ENCODE measurements at places on chromosomes 13 and 19. TPM values are rescaled to one million over a fixed set of nuclear protein-coding genes. Genes with fewer than 3 reads are reported as not detected.

The C1QTNF9B gene
- total RNA-seq: 0.33 TPM

The CYP2F1 gene
- total RNA-seq: not detected

The ZNF582 gene
- total RNA-seq: 10.1 TPM

The SULT2A1 gene
- not detected for total RNA-seq

The CRYL1 gene
- total RNA-seq: 41.6 TPM

The IGLON5 gene
- total RNA-seq: 12.6 TPM

The FXYD3 gene
- total RNA-seq: not detected

The SH2D3A gene
- 1.6 TPM for total RNA-seq

The NFIC gene
- 46.1 TPM for total RNA-seq

The PRODH2 gene
- not detected for total RNA-seq

The ZNF667 gene
- total RNA-seq: 3.5 TPM

DNA sequence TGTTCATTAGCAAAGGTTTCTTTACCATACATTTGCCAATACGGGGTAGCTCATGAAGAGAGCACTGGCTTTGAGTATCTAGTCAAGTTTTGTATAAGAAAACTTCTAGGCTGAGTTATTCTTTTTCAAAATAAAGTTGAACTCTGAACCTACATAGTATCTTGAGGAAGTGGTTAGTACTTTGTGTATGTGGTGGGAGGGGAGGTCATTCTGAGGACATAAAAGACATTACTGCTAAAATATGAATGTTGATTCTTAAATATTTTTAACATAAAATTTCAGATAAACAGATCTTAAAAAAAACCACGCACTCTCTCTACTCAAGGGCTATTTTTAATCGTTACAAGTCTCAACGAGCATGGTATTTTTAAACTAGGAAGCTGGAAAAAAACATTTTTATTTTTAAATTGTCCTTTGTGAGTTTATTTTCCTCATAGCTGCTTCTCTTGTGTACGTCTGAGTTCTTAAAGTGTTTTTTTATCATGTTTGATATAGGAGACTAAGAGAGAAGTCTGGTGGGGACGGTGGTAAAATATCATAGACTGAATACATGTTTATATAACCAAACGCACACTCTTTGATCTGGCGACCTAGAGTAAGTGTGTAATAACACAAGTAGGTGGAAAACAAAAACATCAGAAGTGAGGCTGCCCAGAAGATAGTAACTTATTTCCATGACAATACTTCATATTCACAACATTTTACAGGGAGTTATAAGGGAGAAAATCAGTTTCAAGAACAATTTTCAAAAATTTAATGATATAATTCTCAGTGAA lies 118.0 kb upstream of the POSTN start:
- peak; percentile 85 for DNase-seq
- no peak overlapping the region for H3K4me3 ChIP-seq

DNA sequence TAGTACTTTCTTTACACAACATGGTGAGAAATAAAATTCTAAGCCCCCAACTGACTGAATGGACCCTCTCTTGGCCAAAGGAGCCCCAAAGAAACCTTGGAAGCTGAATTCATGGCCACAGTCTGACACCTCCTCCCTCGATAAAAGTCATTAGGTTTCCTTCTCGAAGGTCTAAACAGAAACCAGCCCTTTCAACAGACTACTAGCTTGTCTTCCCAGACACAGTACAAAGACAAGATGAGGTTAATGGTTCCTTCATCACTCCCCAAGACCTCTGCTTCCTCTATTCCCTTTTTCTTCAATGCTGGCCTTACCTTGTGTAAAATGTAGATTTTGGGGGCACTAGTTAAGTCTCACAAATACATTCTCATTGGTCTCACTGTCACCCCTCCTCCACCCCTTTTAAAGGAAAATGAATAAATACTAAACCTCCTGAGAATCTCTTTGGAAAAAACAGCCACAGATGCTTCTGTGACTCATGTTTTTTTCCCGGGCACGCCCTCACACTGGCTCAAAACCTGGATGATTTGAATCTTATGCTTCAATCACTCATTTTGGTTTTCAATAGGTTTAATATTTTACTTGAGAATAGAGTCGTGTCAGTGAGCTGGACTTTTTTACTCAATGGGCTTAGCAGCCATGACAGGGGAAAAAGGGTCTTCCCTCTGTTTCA lies 65.8 kb upstream of the MED4 start:
- H3K27ac ChIP-seq: no peak overlapping the region
- no peaks in the 10 kb centered on the region for H3K27me3 ChIP-seq
- no peak overlapping the region for H3K4me3 ChIP-seq
- no peaks in the 10 kb centered on the region for H3K36me3 ChIP-seq
- DNase-seq: peak; percentile 21
- no peaks in the 10 kb centered on the region for H3K4me1 ChIP-seq

GRCh38 chr13:49791315-49791710 lies 1.2 kb downstream of the KPNA3 start:
- no peaks in the 10 kb centered on the region for H3K36me3 ChIP-seq
- H3K4me1 ChIP-seq: peaks cover 31% of the 10 kb centered on the region
- no peaks in the 10 kb centered on the region for H3K27me3 ChIP-seq
- peak overlapping the region; percentile 100 for H3K4me3 ChIP-seq
- H3K27ac ChIP-seq: peak overlapping the region; percentile 88

- peaks cover 40% of the 10 kb centered on the region for H3K27me3 ChIP-seq
- H3K4me3 ChIP-seq: no peak overlapping the region
- no peaks in the 10 kb centered on the region for H3K36me3 ChIP-seq
- no peak overlapping the region for H3K27ac ChIP-seq
- H3K4me1 ChIP-seq: peaks cover 16% of the 10 kb centered on the region
These were observed 6.9 kb downstream of the F10 start for GRCh38 chr13:113129480-113129879.

- H3K4me3 ChIP-seq: no peak overlapping the region
- peaks cover 22% of the 10 kb centered on the region for H3K4me1 ChIP-seq
- DNase-seq: no peak
- H3K27me3 ChIP-seq: no peaks in the 10 kb centered on the region
These were observed 3.3 kb upstream of the ADGRE5 start for GRCh38 chr19:14377883-14378328.

DNA sequence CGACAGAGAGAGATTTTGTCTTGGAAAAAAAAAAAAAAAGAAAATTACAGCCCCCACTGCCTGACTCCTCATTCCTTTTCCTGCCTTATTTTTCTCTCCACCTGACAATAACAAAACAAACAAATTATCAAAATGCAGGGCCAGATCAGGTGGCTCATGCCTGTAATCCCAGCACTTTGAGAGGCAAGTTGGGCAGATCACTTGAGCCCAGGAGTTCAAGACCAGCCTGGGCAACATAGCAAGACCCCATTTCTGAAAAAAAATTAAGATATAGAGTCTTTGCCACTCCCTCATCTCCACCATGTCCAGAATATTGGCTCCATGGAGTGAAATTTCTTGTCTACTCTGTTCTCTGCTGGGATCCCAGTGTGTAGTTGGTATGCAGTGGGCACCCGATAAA lies 7.2 kb downstream of the CERS4 start:
- H3K36me3 ChIP-seq: no peaks in the 10 kb centered on the region
- DNase-seq: no peak
- no peak overlapping the region for H3K27ac ChIP-seq
- H3K4me3 ChIP-seq: no peak overlapping the region
- no peaks in the 10 kb centered on the region for H3K27me3 ChIP-seq

- H3K4me3 ChIP-seq: no peak overlapping the region
- no peaks in the 10 kb centered on the region for H3K27me3 ChIP-seq
- no peaks in the 10 kb centered on the region for H3K4me1 ChIP-seq
- no peak overlapping the region for H3K27ac ChIP-seq
- H3K36me3 ChIP-seq: no peaks in the 10 kb centered on the region
- DNase-seq: no peak
These were observed 14.7 kb downstream of the ADGRE3 start for GRCh38 chr19:14659874-14660489.

- H3K4me1 ChIP-seq: peaks cover 9% of the 10 kb centered on the region
- peak overlapping the region; percentile 85 for H3K27ac ChIP-seq
- H3K27me3 ChIP-seq: no peaks in the 10 kb centered on the region
- H3K4me3 ChIP-seq: no peak overlapping the region
These were observed 5.5 kb downstream of the ARRDC2 start for GRCh38 chr19:18013210-18014111.

DNA sequence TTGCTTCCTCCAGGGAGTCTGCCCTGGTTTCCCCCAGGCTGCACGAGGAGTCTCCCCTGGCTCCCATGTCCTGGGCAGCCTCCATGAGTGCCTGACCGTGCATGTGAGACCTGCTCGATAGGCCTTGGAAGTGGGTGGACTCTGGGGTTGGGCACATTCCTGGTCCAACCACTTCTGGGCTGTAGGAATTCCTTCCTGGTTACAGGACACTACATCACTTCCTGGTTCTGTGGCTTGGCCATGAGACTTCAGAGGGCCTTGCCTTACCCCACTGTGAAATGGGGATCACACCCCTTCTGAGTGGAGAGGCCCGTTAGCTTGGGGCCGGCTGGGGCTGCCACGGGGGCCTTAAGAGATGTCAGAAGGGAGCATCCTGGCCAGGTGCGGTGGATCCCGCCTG lies 4.0 kb upstream of the ZNF628 start:
- no peaks in the 10 kb centered on the region for H3K4me1 ChIP-seq
- no peak overlapping the region for H3K4me3 ChIP-seq
- H3K27me3 ChIP-seq: no peaks in the 10 kb centered on the region
- no peaks in the 10 kb centered on the region for H3K36me3 ChIP-seq
- peak; percentile 62 for DNase-seq
- H3K27ac ChIP-seq: no peak overlapping the region

DNA sequence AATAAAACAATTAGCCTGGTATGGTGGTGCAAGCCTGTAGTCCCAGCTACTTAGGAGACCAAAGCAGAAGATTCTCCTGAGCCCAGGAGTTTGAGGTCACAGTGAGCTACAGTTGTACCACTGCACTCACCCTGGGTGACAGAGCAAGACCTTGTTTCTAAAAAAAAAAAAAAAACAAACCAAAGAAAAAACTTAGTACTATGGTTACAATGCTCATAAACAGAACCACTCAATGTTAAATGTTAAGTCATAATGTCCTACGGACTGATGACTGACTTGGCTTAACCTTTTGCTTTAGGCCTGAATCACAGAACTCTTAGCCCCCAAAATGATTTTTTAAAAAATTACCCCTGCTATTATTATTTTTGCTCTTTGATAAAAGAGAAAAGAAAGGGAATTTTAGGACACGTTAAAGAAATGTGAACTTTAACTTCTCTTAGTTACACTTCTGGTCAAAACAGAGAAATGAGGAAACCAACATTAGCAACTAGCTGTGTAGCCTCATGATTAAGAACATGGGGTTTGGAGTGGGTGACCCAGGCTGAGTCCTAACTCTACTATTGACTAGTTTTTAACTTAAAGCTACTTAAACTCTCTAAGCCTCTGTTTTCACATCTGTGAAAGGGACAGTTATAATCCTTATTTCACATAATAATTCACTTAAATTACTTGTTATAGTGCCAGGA lies 13.7 kb upstream of the ELF1 start:
- H3K27ac ChIP-seq: no peak overlapping the region
- H3K36me3 ChIP-seq: no peaks in the 10 kb centered on the region
- no peak overlapping the region for H3K4me3 ChIP-seq
- no peak for DNase-seq
- H3K27me3 ChIP-seq: no peaks in the 10 kb centered on the region
- H3K4me1 ChIP-seq: no peaks in the 10 kb centered on the region

GRCh38 chr19:38707512-38708114 lies 36.7 kb downstream of the CAPN12 start:
- no peaks in the 10 kb centered on the region for H3K4me1 ChIP-seq
- DNase-seq: peak; percentile 61
- peaks cover 72% of the 10 kb centered on the region for H3K36me3 ChIP-seq
- H3K27ac ChIP-seq: peak overlapping the region; percentile 30
- H3K27me3 ChIP-seq: no peaks in the 10 kb centered on the region
- H3K4me3 ChIP-seq: no peak overlapping the region

- no peaks in the 10 kb centered on the region for H3K27me3 ChIP-seq
- DNase-seq: no peak
- H3K27ac ChIP-seq: no peak overlapping the region
- no peak overlapping the region for H3K4me3 ChIP-seq
These were observed 12.3 kb upstream of the CYSLTR2 start for GRCh38 chr13:48641404-48641803.

GRCh38 chr13:22121146-22121739 lies 450.4 kb downstream of the FGF9 start:
- no peak overlapping the region for H3K4me3 ChIP-seq
- no peak for DNase-seq
- no peaks in the 10 kb centered on the region for H3K4me1 ChIP-seq
- no peaks in the 10 kb centered on the region for H3K27me3 ChIP-seq

DNA sequence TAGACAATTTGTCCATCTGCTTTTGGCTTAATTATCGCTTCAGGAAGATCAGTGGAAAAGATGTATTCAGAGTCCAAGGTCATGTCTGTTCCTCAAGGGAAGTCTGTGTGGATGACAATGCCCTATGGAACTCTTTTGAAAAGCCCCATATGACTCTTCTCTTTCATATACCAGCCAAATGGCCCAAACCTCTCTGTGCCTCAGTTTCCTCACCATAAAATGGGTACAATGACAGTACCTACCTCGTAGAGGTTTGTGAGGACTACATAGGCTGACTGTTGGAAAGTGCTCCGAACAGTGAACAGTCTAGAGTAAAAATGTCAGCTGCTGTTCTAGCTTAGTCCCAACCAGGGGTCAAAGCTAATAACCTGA lies 104.6 kb downstream of the COL4A2 start:
- H3K27ac ChIP-seq: peak overlapping the region; percentile 12
- DNase-seq: no peak
- no peaks in the 10 kb centered on the region for H3K27me3 ChIP-seq

GRCh38 chr13:44439452-44440024 lies 65.9 kb downstream of the SERP2 start:
- peaks cover 4% of the 10 kb centered on the region for H3K36me3 ChIP-seq
- H3K27ac ChIP-seq: peak overlapping the region; percentile 91
- peaks cover 43% of the 10 kb centered on the region for H3K4me1 ChIP-seq

DNA sequence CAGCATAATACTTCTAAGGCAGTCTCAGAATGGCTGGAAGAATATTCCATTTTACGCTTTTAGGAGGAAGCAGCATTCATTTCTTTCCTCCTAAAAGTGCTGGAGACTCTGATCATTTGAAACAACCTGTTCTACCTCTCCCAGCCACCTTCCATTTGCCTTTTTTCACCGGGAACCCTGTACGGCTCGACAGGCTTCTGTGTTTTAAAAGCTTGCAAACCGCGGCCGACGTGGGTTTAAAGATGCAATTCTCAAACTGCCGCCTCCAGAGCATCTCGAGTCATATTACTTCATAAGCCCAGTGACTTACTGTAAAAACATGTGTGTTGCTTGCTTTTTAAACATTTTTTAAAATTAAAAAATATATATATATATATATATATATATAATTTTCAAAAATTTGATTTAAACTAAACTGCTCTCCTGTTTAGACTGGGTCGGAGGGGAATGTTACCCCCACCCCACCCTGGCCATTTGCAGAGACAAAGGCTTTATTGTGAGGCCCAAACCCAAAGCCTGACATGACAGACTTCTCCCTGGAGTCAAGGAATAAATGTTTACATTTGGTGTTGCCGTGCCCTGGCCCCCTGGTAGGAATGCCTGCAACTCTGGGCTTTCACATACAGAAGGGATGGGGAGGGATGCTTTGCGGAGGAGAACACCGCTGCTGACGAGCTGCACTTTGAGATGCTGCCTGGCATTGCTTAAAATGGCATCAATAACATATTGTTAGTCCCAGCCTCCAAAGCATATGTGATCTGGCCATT lies 30.4 kb downstream of the ZNF536 start:
- no peak overlapping the region for H3K4me3 ChIP-seq
- peaks cover 4% of the 10 kb centered on the region for H3K4me1 ChIP-seq

- no peak overlapping the region for H3K27ac ChIP-seq
- no peak overlapping the region for H3K4me3 ChIP-seq
- no peak for DNase-seq
- peaks cover 54% of the 10 kb centered on the region for H3K27me3 ChIP-seq
- H3K4me1 ChIP-seq: no peaks in the 10 kb centered on the region
- H3K36me3 ChIP-seq: no peaks in the 10 kb centered on the region
These were observed 191.0 kb upstream of the SOX1 start for GRCh38 chr13:111875915-111876314.
